Tibial nerve (tissue), 4 donors: ENCODE measurements at places on chromosomes 7 and 10. TPM values are rescaled to one million over a fixed set of nuclear protein-coding genes. Genes with fewer than 3 reads are reported as not detected.

GRCh38 chr10:81473755-81474154, 401.2 kb upstream of the NRG3 start:
- H3K4me3 ChIP-seq: no peak overlapping the region
- H3K27ac ChIP-seq: no peak overlapping the region
- H3K4me1 ChIP-seq: no peaks in the 10 kb centered on the region
- no peak for DNase-seq
- no peaks in the 10 kb centered on the region for H3K27me3 ChIP-seq
- H3K36me3 ChIP-seq: no peaks in the 10 kb centered on the region

GRCh38 chr7:143104759-143105158, 27.1 kb upstream of the PIP start:
- no peak for DNase-seq
- H3K27ac ChIP-seq: no peak overlapping the region
- no peaks in the 10 kb centered on the region for H3K27me3 ChIP-seq
- H3K36me3 ChIP-seq: no peaks in the 10 kb centered on the region
- H3K4me1 ChIP-seq: no peaks in the 10 kb centered on the region

GRCh38 chr10:91208642-91209041, 11.8 kb upstream of the PCGF5 start:
- H3K4me1 ChIP-seq: peaks cover 32% of the 10 kb centered on the region
- H3K4me3 ChIP-seq: no peak overlapping the region
- no peak overlapping the region for H3K27ac ChIP-seq
- no peak for DNase-seq
- H3K27me3 ChIP-seq: no peaks in the 10 kb centered on the region
- no peaks in the 10 kb centered on the region for H3K36me3 ChIP-seq

DNA sequence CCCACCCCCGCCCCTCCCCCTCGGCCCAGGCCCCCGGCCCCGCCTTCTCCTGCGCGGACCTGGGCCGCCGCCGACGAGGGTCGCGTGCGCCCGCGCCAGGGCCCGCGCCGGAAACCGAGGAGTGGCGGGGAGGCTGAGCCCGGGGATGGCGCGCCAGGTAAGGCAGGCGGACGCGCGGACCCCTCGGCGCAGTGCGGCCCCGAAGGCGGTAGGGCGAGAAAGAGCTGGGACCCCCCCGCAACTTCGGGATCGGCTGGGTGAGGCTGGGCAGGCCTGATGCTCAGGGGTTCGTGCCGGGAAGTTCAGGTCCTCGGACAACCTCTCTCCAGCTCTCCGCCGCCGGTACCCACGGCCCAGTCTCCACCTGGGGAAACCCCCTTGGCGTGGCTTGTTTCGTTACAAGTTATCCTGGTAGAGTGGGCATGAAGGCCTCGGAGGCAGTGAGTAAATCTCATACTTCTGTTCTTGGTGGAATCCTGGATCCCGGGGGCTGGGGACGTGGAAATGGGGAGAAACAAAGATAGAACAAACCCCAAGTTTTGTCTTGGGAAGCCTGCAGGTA, 58.4 kb downstream of the ZNF467 start:
- no peak for DNase-seq
- no peaks in the 10 kb centered on the region for H3K36me3 ChIP-seq
- peak overlapping the region; percentile 58 for H3K4me3 ChIP-seq
- peaks cover 25% of the 10 kb centered on the region for H3K4me1 ChIP-seq

DNA sequence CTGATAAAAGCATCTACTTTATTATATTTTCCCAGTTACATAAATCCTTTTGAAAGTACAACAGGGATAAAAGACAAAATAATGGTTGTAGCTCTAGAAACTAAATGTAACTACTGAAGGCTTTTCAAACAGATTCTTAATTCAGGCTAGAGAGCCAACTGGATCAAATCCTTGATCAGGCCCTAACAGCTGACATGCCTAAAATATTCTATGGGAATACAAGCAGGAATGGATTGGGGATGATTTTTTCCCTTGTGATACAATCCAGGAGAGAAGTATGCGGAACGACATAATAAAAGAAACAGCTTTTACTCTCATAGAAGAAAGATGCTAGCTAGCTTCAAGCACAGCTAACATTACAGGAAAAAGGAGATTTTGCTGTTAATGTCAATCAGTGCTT, 49.0 kb downstream of the NT5C2 start:
- H3K4me1 ChIP-seq: no peaks in the 10 kb centered on the region
- no peak overlapping the region for H3K4me3 ChIP-seq
- DNase-seq: no peak
- H3K27me3 ChIP-seq: no peaks in the 10 kb centered on the region
- no peaks in the 10 kb centered on the region for H3K36me3 ChIP-seq
- no peak overlapping the region for H3K27ac ChIP-seq

The CALML3 gene
- total RNA-seq: not detected

- peaks cover 24% of the 10 kb centered on the region for H3K4me1 ChIP-seq
- peaks cover 24% of the 10 kb centered on the region for H3K36me3 ChIP-seq
- H3K27me3 ChIP-seq: no peaks in the 10 kb centered on the region
- no peak overlapping the region for H3K4me3 ChIP-seq
Measured at GRCh38 chr10:18647945-18648344, 3.4 kb downstream of the NSUN6 start.

- H3K4me1 ChIP-seq: peaks cover 20% of the 10 kb centered on the region
- H3K27me3 ChIP-seq: no peaks in the 10 kb centered on the region
- no peaks in the 10 kb centered on the region for H3K36me3 ChIP-seq
- no peak for DNase-seq
Measured at GRCh38 chr7:64999165-65000004, 7.1 kb downstream of the ERV3-1 start.

The CPN1 gene
- not detected for total RNA-seq

DNA sequence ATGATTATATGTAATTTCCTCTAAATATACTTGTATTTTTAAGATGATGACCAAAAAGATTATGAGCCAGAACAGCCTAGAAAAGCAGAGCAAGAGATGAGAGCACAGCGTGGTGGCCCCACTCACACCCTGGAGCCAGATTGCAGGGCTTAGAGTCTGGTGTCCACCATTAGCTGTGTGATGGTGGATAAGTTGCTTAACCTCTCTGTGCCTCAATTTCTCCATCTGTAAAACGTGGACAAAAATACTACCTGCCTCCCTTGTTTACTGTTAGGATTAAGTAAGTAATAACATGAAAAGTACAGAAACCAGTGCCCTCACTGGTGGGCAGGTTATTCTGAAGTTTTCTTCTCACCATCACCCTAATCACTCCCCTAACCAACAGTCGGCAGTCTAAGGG, 212.3 kb downstream of the COBL start:
- H3K4me3 ChIP-seq: no peak overlapping the region
- no peaks in the 10 kb centered on the region for H3K27me3 ChIP-seq
- DNase-seq: no peak
- H3K4me1 ChIP-seq: no peaks in the 10 kb centered on the region

The MRPS24 gene
- 90.2 TPM for total RNA-seq

The TAS2R41 gene
- total RNA-seq: not detected

The CC2D2B gene
- total RNA-seq: 1.8 TPM

DNA sequence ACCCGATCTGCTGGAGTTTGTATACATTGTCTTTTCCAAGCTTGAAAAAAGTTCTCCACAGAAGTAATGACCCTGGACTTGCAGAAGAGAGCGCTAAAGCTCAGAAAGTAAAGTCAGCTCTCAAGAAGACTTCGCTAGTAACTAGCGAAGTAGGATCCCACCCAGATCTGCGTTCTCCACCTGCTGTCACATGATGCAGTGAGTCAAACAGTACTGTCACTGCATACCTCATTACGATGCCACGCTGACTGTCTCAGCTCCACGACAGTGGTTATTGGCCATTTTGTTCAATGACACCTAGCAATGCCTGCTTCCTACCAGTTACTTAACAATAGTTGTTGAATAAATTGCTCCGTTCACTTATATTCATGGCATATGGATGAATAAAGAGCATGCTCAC, 29.7 kb upstream of the SEC61G start:
- H3K36me3 ChIP-seq: no peaks in the 10 kb centered on the region
- H3K4me3 ChIP-seq: no peak overlapping the region
- no peaks in the 10 kb centered on the region for H3K4me1 ChIP-seq
- H3K27ac ChIP-seq: no peak overlapping the region
- no peak for DNase-seq

GRCh38 chr10:124356701-124357560, 61.8 kb downstream of the OAT start:
- no peak overlapping the region for H3K4me3 ChIP-seq
- H3K4me1 ChIP-seq: peaks cover 12% of the 10 kb centered on the region
- H3K27ac ChIP-seq: no peak overlapping the region
- H3K36me3 ChIP-seq: no peaks in the 10 kb centered on the region

The ANKRD2 gene
- total RNA-seq: not detected

- H3K27me3 ChIP-seq: peaks cover 7% of the 10 kb centered on the region
- H3K27ac ChIP-seq: peak overlapping the region; percentile 60
- peak overlapping the region; percentile 99 for H3K4me3 ChIP-seq
Measured at GRCh38 chr10:11823989-11824346, 812 bp downstream of the PROSER2 start.

The FKBP6 gene
- not detected for total RNA-seq

The ANXA8 gene
- total RNA-seq: 9.8 TPM

DNA sequence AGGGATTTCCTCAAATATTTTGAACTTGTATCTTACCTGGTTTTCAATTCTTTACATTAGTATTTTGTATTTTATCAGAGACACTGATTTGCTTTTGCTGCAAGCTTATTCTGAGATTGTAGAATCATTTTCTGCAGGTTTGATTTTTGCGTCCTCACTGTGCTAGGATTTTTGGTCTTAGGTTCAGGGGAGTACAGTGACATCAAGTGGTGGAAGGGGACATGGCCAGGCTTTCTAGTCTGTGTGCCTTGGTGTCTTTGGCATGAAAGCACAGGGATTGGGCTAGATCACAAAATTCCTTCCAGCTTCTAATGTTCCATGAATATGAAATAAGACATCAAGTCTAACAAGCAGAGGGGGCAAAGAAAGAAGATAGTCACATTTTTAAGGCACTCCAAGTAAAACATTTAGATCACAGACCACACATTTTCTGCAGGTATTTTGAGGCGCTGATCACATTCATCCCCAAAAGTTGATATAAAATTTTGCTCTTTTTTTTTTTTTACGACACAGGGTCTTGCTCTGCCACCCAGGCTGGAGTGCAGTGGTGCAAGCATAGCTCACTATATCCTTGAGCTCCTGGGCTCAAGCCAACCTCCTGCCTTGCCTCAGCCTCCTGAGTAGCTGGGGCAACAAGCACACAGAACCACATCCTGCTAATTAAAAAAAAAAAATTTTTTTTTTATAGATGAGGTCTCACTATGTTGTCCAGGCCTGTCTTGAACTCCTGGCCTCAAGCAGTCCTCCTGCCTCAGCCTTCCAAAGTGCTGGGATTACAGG, 124.4 kb downstream of the PON1 start:
- DNase-seq: no peak
- no peak overlapping the region for H3K27ac ChIP-seq
- H3K4me1 ChIP-seq: peaks cover 3% of the 10 kb centered on the region

The HYAL4 gene
- total RNA-seq: not detected

The SPOCK2 gene
- total RNA-seq: 2.6 TPM
